ENCODE measurements at places on chromosomes 3 and 15.

GRCh38 chr3:45872569-45872968, 13.8 kb upstream of the CCR9 start:
- DNase-seq, result no peak

GRCh38 chr3:74165211-74165610, 449.2 kb downstream of the CNTN3 start:
- DNase-seq, result no peak

DNA sequence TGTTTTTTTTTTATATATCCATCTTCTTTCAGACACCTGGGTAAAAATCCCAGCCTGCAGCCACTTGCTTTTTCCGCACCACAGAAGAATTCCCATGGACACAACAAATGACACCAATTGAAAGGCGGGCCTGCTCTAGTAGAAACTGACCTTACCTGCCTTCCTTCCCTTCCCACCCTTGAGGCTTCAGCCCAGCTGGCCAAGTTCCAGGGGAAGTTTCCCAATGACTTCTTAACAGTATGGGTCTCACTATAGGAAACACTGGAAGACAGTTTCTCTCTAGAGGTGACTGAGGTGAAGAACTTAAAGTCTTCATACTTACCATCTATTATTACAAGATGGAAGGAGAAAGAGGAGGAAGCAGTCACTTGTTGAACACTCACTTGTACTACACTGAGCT, 714.2 kb upstream of the NR2F2 start:
- no peak for DNase-seq

GRCh38 chr15:99169769-99170311, 65.0 kb downstream of the SYNM start:
- DNase-seq, result no peak

- DNase-seq, result peak; percentile 31
Measured at GRCh38 chr3:11306817-11307589, 34.8 kb downstream of the ATG7 start.

GRCh38 chr15:50613600-50613999, 67.1 kb upstream of the USP50 start:
- DNase-seq, result no peak

DNA sequence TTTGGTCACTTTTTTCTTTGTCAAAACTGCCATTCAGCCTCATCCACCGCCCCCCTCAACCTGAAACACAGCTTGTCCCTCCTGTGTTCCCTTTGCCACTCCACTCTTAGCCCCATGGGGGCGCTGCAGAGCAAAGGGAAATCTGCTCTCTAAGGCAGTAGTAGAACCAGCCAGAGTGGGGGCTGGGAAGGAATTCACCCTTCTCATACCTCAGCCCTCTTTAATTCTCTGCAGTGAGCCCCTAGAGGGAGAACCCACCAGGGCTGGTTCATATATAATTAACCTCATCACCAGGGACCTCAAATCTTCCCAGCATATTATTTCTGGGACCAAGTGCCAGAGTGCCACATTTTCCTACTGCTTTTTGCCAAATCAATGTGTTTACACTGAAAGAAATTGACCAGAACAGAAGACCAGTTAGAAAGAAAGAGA, 2.8 kb upstream of the BCL6 start:
- DNase-seq, result peak; percentile 90

DNA sequence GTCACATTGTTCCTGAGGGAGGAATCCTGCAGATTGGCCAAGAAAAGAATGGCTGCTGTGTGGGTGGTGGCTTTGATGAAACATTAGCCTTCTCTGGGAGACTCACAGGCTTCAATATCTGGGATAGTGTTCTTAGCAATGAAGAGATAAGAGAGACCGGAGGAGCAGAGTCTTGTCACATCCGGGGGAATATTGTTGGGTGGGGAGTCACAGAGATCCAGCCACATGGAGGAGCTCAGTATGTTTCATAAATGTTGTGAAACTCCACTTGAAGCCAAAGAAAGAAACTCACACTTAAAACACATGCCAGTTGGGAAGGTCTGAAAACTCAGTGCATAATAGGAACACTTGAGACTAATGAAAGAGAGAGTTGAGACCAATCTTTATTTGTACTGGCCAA, 6.1 kb downstream of the PTX3 start:
- DNase-seq, result no peak

GRCh38 chr15:48388016-48388851, 57.0 kb downstream of the DUT start:
- no peak for DNase-seq

DNA sequence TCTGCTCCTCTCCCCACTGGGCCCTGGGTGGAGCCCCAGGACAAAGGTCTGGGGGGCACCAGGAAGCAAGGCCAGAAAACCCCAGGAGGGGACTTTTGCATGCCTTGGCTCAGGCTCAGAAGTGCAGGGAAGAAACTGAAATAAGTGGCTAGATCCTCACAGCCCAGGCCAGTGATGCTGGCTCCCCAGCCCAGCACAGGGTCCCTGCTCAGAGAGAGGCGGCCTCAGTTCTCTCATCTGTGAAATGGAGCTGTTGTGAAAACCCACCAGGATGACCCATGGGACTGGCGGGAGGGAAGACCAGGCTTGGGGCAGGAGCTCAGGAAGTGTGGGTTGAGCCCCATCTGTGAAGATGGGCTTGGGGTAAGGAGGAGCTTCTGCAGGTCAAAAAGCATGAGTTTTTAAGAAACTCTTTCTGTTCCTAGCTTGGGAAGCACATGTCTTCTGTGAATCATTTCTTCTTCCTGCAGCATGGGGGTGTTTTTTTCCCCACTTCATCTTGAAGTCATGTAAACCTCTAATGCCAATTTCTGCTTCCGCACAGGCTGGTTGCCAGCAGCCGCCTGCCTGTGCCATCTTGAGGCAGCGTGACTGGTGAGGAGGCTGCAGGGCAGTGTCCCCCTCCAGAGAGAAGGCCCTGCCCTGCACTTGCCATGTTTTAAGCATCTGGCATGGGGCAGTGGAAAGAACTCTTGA, 118.6 kb downstream of the SMAD6 start:
- no peak for DNase-seq

GRCh38 chr15:53962646-53963561, 15.3 kb upstream of the UNC13C start:
- no peak for DNase-seq

- no peak for DNase-seq
Measured at GRCh38 chr15:57550640-57551039, 41.1 kb upstream of the MYZAP start.

- no peak for DNase-seq
Measured at GRCh38 chr3:182148360-182148759, 436.6 kb downstream of the SOX2 start.

DNA sequence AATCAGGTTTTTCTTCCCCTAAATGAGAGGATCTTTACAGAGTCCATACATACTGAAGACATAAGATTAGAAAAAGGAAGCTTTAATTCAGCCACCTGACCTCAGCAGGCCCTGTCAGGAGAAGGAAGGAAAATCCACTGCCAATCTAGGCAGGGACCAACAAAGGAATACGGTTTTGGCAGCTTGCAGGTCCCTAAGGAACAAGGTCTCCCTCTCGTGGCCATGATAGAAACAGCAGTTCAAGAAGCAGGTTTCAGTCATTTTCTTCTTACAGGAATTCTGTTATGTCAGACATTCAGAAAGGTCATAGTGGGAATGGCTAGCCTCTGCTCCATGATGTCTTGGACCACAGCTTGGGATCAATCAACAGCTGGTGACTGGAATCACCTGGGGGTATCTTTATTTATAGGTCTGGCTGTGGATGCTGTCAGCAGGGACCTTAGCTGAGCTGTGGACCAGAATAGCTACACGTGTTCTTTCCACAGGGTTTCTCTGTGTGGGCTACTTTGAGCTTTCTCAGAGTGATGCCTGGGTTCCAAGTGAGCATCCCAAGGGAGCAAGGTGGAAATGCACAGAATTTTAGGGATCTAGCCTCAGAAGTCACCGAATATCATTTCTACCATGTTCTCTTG, 9.4 kb upstream of the CMSS1 start:
- DNase-seq, result no peak

GRCh38 chr3:8524656-8525399, 23.2 kb downstream of the LMCD1 start:
- no peak for DNase-seq

- no peak for DNase-seq
Measured at GRCh38 chr3:70951316-70951715, 632.2 kb downstream of the FOXP1 start.

GRCh38 chr15:49865925-49866757, 245.3 kb downstream of the DTWD1 start:
- DNase-seq, result no peak

DNA sequence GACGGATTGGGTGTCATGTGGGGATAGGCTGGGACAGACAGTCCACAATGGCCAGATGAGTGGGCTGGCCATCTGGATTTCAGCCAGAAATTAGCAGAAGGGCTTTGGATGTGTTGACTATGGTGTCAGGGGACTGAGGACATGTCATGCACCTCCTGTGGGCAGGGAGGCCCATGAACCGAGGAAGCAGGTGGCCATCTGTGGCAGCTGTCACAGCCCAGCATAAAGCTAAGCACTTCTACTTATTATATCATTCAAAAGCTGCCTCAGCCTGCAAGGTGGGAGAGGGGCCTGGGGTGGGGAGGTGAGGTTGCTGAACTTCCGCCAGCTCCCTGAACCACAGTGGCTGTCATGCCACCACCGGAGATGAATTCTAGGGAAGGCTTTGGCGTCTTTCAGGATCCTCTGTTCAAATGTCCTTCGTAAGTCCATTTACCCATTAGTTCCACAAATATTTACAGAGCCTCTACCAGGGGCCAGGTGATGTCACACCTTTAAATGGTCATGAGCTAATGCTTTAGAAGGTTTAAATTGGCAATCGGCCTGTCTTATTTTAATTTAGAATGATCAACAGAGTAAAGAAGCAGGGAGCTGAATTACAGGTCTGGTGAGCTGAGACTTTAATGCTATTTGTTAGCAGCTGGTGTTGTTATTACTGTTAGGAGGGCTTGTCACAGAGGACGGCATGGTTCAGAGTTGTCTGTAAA, 23.6 kb upstream of the CAV3 start:
- no peak for DNase-seq

DNA sequence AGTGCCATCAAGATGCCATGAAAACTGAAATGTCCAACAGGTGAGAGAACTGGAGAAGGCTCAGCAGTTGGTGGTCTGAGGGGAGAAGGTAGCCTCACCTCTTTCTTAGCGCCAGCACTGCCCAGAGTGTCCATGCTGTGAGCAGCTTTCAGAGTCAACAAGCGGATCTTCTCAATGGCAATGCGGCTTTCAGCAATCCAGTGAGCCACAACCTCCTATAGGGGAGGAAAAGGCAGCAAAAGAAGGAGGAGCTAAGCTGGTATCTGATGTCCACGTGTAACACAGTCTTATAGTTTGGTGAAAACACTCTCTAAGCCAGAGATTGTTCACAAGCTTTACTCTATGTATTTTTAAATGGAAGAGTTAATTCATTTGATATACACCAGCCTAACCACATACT, 36.1 kb upstream of the ACKR4 start:
- DNase-seq, result no peak

GRCh38 chr3:66393333-66394005, 107.4 kb downstream of the LRIG1 start:
- DNase-seq, result no peak

DNA sequence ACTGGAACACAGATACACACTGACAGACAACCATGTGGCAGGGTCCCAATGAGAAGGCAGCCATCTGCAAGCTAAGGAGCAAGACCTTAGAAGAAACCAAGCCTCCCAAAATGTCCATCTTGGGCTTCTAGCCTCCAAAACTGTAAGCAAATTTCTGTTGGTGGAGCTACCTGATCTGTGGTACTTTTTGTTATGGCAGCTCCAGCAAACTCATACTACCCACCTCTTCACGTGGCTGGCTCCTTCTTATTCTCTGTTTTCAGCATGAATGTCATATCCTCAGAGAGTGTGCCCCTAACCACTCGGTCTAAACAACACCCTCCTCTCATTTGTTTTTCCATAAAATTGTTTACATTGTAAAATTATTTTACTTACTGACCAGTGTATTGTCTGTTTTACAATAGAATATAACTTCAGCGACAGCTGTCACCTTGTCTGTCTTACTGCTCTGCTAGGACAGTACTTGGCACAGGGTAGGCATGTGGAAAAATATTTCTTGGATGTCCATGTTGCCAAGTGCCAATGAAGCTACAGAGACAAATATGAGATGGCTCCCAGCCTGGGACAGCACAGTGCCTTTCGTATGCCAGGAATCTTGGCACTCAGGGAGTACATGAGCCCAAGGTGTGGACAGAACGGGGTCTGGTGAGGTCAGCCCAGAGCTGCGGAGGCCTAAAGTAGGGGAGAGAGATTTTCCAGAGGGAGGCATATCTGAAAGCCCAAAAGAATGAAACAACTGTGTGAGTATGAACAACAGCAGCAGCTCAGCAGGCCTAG, 17.4 kb upstream of the SLC25A36 start:
- DNase-seq, result no peak

DNA sequence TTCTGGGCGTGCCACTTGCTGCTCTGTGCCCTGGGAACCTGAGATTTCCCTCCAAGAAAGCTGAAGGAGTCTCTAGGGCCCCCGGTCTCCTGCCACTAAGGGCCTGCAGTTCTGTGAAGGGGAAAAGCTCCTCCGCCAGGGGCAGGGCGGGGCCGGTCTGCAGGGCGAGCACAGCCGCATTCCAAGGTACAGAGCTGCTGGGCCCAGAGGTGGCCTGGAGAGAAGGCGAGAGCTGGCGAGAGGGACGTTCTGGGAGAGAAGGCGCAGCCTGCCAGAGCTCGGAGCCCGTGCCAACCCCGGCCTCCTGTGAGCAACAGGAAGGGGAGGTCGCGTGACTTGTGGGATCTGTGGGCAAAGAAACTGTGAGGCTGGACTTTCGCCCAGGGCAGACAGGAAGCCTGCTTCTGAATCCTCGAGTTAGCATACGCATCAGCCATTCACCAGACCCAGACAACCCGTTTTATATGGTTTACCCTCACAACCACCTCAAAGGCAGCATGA, 500.4 kb downstream of the SHQ1 start:
- peak; percentile 64 for DNase-seq

GRCh38 chr15:72840114-72840513, 56.6 kb upstream of the ADPGK start:
- no peak for DNase-seq

DNA sequence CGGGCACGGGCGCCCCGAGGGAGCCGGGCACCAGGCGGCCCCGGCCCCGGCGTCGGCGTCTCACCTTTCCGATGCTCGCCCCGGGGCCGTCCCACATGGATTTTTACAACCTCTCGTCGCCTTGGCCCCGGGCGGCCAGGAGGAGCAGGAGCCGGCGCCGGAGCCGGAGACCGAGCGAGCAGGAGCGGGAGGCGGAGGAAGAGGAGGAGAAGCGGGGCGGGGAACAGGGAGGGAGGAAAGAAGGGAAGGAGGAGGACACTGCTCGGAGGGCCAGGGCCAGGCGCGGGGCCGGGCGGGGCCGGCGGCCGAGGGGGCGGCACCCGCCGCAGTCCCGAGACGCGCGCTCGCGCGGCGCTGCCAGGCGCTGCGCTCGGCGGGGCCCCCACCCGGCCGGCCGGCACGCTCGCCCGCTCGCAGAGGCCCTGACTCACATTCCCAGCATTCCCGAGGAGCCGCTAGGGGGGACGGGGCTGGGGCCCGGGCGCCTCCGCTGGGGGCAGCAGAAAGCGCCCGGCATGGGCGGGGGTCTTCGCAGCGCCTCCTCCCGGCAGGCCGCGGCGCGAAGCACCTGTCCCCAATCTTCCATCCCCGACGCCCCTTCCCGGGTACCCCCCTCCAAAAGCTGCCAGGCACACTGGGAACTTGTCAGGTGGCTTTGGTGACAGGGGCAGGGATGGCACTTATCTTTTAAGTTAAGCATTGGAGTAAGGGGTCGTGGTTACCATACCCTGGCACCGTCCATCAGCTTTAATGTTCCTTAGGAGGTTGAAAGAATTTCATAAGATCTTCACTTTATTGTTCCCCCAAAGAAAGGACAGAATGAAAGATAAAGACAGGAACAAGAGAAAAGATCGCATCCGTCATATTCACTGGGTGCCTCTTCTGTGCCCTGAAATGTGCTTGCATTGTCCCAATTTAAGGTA, at the start of gene ERC2:
ERC2 (minus strand) TSS at position 284 of the 923 bp plus-strand sequence.
- no peak for DNase-seq
